ENCODE measurements at places on chromosomes 7 and 10.
A peak's percentile ranks its signal among the peaks of the same experiment; 100 is the strongest.

DNA sequence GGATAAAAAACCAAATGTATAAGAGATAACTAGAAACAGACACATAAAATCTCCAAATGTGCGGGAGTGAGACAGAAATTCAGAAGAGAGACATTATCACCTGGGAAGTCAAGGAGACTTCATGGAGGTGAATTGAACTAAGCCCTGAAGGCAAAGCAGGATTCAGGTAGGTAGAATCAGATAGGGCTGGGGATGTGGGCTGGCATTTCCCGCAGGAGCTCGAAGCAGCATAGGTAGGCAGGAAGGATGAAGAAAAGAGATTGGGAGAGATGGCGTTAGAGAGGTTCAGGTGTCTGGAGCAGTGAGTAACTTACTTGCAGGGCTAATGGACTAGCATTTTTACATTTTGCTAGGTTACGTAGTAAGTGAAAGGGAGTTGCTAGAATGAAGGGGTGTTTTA lies 58.2 kb upstream of the NRP1 start:
- no peak for DNase-seq

- DNase-seq: no peak
Observed at GRCh38 chr10:14820010-14820774, 17.6 kb downstream of the CDNF start.

DNA sequence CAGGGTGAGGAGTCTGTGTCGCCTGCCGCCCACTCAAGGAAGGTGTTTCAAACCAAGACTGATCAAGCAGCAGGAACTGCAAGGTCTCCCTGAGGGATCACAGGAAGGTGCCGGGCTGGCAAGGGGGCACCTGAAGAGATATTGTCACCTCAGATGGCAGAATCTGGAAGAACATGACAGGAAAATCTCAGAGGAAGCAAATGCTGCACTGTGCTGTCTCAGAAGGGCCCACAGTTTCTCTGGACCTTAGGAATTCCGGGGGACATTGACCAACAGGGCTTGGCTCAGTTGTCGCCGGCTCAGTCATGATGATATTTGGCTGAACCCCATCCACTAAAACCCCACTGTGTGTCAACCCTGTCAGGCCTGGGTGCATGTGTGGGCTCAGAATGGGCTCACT lies 31.9 kb upstream of the GPR26 start:
- DNase-seq: no peak

GRCh38 chr10:112700215-112700671 lies 249.8 kb upstream of the TCF7L2 start:
- DNase-seq: no peak

GRCh38 chr10:24097751-24098207 lies 111.2 kb upstream of the KIAA1217 start:
- no peak for DNase-seq

- no peak for DNase-seq
Observed at GRCh38 chr10:113980408-113981087, 63.1 kb upstream of the ADRB1 start.

DNA sequence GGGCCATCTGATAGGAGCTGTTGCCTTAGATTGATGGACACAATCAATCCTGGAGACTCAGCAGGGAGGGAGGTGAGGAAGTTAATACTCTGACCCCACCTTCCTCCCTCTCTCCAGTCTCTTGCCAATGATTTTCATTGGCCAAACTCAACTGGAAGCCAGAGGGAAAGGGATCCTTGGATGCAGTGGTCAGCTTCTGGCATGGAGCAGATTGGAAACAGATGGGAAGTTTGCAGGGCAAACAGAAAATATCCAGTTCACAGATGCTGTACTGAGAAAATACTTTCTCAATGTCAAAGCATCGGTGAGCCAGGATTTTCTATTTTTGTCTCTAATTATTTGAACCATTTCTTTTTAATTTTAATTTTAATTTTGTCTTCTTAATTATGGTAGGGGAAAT lies 170.8 kb downstream of the BBS9 start:
- DNase-seq: no peak

- no peak for DNase-seq
Observed at GRCh38 chr10:1159131-1160061, 103.2 kb downstream of the WDR37 start.

DNA sequence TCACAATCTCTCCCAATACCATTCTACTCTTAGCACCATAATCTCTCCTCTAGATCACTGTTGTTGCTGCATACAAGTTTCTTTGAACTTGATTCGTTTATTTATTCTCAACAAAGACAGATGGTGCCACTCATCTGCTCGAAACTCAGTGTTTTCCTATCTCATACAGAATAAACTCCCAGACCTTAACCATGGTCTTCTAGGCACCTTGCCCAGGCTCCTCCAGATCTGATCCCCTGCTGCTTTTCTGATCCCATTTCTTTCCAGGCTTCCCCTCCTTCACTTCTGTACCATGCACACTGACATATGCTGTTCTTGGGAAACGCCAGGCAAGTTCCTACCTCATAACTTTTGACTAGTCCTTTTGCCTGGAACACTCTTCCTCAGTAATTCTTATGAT lies 645.7 kb downstream of the DNAJB9 start:
- no peak for DNase-seq

- no peak for DNase-seq
Observed at GRCh38 chr7:132480534-132480933, 95.7 kb downstream of the PLXNA4 start.

DNA sequence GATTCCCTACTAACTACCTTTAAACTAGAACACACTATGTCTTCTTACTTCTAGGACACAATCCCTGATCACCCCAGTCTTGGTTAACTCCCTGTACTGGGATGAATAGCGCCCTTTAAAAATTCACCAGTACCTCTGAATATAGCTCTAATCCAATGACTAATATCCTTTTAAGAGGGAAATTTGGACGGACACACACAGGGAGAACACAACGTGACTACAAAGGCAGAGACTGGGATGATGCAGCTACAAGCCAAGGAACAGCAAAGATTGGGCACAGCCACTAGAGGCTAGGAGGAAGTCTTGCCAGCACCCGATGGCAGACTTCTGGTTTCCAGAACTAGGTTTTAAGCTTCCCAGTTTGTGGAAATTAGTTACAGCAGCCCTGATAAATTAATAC lies 81.4 kb downstream of the MALSU1 start:
- DNase-seq: no peak

DNA sequence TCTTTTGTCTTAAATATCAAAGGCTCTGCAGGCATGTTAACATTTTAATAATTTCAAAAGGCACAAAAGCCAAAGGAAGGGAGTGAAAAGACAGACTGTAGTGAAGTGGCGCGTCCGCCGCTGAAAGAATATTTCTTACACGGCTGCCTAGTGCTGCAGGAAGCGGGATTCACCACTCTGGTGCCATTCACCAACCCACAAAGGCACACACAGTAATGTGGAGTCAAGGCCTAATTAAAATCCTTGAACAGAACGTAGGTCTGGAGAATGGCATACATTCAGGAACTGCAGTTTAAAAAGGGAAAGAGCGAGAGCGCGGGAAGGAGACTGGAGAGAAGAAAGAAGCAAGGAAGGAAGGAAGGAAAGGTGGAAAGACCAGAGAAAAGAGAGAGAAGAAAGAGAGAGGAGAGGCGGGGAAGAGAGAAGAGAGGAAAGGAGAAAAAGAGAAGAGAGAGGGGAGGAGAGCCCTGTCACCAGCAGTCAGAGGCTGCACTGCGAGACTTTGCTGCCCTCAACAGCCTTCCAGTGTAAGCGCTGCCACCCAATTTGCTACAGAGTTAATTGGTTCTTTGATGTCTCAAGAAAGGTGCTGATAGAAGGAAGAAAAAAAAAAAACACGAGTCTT lies 554.0 kb downstream of the MDFIC start:
- peak; percentile 0 for DNase-seq

GRCh38 chr10:124420254-124420653 lies 1.5 kb upstream of the OAT start:
- DNase-seq: no peak

DNA sequence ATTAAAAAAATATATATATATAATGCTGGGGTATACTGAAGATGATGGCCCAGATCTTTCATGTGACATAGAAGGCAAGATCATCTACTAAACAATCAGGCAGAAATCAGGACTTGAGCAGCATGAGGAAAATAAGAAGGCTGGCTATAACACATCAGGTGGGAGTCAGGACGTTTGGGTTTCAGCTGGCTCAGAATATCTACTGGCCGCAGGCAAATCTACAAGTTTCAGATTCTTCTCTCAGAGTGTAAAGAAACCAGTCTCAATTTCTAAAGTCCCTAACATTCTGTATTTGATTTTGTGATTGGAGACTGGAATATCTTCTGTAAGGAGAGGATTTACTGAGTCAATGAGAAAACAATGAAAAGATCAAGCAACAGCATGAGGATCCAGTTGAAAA lies 37.7 kb upstream of the FAM3C start:
- DNase-seq: no peak

- DNase-seq: no peak
Observed at GRCh38 chr10:14312014-14312413, 18.7 kb downstream of the FRMD4A start.

DNA sequence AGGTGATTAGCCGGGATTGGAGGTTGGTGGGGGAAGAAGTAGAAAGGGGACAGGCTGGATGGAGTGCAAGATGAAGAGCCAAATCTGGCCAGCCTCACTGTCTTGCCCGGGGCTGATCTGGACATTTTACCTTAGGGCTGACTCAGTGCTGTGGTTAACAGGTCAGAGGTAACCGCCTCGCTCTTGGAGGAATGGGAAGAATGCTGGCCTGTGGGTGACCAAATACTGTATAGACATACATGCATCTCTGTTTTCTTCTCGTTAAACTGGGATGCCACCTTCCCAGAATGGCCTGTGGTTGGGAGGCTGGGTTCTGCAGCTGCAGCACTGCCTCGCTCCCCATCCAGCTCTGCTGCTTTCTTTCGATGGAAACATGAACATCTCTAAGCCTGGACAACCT lies 120.0 kb downstream of the SEC23IP start:
- DNase-seq: no peak

- DNase-seq: no peak
Observed at GRCh38 chr7:2106440-2106839, 126.3 kb downstream of the MAD1L1 start.

DNA sequence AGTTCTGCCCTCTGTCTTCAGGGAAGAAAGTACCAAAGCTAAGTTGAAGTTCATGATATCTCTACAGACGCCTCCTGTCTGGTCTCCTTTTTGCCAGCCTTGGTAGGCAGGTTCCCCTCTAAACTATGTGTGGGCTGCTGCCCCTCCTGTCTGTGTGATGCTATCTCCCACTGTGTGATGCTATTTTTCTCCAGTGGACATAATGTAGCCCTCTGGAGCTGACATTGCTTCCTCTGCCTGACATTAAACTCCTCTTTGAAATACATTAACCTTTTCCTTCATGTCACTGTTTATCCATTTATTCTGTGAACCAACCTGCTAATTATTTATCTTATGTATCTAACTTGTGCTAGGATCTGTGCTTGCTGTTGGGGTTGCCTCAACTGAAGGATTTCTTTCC lies at the start of gene PRSS58:
TSS of gene PRSS58 (minus strand) at position 101 of the 400 bp plus-strand sequence. CDS start 351 bp downstream, outside the sequence.
- DNase-seq: no peak

DNA sequence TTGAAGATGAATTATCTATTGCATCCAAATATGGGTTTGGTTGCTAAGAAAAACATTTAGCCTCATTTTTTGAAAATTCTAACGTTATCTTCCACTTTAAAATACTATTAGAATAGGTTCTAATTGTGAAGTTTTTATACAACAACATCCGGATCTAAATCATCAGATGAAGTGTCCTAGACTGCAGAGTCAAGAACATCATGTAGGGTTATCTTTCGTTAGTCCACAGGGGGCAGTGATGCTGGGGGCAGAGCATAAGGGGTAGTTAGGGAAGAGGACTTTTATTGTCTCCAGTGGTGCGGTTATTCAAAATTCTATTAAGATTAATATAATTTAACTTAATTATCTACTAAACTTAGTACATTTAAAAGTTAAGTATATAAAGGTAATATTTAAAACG lies 990.6 kb upstream of the PHF14 start:
- DNase-seq: no peak

- DNase-seq: no peak
Observed at GRCh38 chr7:105849122-105849855, 27.1 kb downstream of the ATXN7L1 start.

DNA sequence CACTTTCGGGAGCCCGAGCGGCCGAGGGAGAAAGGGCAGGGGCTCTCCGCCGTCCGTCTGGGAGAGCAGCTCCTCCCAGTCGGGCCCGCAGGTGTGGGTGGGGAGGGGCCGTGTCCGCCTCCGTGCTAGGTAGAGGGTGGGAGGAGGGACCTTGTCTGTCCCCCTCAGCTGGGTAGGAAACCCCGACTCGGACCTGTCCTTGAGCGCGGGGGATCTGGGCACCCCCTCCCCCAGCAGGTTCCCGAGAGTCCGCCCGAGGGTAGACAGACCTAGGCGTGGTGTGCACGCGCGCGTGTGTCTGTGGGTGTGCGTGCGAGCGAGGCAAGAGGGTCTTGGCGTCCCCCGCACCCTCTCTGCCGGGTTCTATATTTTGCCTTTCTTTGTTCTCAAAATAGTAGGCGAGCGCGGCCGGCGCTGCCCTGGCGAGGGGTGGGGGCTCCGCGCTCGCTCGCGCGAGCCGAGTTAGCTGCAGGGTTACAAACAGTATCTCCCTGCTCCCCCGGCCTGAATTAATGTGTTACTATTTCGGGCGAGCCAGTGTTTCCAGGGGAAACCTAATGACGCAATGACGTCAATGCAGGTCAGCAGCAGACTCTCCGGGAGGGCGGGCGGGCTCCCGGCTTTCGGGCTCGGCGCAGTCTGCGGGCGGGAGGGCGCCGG lies 73.9 kb upstream of the LEP start:
- DNase-seq: peak; percentile 38

DNA sequence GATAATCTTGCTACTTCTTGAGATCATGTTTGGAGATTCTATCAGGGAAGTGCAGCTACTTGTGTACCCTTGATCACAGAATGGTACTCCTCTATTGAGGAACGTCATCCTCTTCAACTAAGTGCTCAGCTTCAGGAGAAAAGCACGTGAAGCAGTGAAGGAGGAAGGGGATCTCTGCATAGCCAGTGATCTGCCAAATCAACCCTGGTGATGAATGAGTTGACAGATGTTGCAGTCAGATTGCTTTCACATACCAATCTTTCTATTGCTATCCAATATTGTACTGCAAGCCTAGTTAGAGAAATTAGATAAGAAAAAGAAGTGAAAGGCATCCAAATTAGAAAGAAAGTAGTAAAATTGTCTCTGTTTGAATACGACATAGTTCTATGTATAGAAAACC lies 309.4 kb downstream of the TWIST1 start:
- DNase-seq: no peak

- DNase-seq: no peak
Observed at GRCh38 chr7:150626696-150627095, 5.5 kb downstream of the GIMAP6 start.
